ENCODE measurements at places on chromosomes 16 and 17.

- no peak for DNase-seq
Measured at GRCh38 chr16:48113471-48113870, 42.3 kb downstream of the ABCC12 start.

GRCh38 chr17:1852327-1852726, 22.5 kb downstream of the RPA1 start:
- DNase-seq: no peak

- no peak for DNase-seq
Measured at GRCh38 chr16:30569746-30570635, 1.5 kb downstream of the ZNF688 start.

DNA sequence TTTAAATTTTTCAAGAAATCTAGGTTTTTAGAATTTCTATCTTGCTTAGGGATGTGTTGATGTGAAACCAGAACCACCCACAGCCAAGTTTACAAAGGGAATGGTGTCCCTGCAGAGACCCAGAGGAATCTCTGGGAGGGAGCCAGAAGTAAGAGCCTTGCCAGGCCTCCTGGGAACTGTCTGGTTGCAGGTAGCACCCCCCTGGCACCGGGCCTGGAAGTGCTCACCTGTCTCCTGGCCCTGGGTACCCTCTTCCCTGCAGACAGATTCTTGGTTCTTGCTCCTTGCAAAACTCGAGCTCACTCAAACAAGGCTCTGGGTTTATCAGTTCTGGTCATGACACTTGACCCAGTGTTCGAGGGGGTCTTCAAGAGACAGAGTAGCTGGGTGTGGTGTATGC, 24.6 kb upstream of the ZFP90 start:
- DNase-seq: no peak

DNA sequence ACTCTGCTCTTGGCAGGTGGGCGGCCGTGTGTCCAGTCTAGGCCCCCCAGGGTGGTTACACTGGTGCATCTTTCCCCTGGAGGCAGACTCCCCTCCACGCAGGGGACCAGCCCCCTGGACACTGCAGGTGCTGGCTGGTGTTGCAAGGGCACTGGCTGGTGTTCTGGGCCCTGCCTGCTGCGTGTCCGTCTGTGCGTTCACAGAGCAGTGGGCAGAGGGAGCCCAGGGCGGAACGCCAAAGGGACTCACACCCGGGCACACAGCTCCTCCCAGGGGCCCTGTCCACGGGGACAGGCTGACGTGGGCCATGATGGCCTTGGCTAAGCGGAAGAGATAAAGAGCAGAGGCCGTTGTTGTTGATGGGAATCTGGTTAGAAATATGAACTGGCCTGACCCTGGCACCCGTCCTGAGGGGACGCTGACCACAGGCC, 27.3 kb downstream of the ACSF3 start:
- DNase-seq: no peak

DNA sequence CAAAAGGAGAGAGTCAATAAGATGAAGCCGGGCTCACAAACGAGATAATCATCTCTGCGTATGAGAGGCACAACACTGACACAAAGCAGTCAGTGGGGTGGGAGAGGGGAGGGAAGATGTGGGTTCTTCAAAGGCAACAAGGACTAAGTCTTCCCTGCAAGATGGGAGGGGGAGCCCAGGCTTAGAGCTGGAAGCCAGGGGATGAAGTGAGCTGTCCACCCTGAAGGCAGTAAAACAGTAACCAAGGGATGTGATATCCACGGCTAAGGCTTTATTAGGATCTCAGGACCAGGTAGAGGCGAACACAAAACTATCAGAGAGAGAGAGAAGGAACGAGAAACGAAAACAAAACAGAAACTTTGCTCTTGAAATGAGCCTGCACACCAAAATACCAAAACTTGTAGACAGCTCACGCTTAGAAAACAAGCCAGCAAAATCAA, 115.9 kb downstream of the DYNLRB2 start:
- DNase-seq: no peak

- DNase-seq: no peak
Measured at GRCh38 chr16:4208341-4208751, 33.5 kb downstream of the SRL start.

DNA sequence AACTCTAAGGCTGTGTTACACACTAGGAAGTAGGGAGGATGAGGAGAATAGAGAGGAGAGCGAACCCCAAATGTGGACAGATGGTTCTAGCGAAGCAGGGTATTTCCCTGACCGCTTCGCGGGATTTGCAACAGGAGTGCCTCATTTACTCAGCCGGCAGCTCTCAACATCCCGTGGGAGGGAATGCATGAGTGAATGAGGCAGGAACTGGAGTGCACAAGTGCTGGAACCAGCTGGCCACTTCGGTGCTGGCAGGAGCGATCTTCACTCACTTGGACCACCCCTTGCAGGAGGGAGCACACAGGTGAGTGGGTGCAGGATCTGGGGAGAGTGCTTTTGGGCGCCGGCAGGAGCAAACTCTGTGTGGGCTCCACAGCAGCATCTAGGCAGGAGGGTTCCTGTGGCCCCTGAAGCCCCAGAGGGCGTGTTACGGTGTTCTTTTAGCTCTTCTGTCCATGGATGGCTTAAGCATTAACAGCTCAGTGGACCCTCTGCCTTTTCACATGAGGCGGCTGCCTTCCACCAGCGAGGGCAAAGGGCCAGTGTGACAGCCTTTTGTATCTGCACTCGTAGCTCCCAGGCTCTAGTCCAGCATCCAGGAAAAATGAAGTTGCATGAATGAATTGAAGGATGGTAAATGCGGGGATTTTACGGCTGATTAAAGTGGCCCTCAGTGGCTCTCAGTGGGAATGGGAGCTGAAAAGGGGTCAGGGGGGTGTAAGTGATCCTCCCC, 17.4 kb upstream of the ZNHIT3 start:
- DNase-seq: no peak

DNA sequence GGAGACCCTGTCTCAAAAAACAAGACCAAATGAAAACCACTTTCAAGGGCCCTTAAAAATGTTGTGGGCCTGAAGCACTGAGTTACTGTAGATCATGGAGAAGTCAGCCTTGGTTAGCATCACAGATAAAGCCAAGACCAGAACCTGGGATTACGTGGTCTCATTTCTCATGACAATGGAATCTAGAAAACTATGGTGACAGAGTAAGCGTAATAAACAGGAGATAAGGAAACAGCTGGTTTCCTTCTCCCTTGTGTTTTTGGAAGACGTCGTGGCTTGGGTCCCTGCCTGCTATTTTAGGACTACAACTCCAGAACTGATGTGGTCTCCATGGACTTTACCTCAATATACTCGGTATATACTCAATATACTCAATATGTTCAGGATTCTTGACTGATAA, 180.7 kb upstream of the ZFHX3 start:
- DNase-seq: no peak

DNA sequence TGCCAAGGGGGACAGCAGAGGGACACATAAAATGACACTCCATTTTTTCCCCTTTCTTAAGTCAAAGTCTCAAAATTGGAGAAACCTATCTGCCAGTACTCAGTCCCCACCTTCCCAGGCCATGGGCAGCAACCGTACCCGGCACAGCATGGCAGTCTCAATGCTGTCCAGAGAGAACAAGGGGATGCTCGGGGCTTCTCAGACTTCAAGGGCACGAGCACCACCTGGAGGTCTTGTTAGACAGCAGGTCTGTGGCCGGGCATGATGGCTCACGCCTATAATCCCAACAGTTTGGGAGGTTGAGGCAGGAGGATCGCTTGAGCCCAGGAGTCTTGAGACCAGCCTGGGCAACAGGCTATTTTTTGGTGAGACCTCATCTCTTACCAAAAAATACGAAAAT, 3.2 kb downstream of the DNAH17 start:
- no peak for DNase-seq

DNA sequence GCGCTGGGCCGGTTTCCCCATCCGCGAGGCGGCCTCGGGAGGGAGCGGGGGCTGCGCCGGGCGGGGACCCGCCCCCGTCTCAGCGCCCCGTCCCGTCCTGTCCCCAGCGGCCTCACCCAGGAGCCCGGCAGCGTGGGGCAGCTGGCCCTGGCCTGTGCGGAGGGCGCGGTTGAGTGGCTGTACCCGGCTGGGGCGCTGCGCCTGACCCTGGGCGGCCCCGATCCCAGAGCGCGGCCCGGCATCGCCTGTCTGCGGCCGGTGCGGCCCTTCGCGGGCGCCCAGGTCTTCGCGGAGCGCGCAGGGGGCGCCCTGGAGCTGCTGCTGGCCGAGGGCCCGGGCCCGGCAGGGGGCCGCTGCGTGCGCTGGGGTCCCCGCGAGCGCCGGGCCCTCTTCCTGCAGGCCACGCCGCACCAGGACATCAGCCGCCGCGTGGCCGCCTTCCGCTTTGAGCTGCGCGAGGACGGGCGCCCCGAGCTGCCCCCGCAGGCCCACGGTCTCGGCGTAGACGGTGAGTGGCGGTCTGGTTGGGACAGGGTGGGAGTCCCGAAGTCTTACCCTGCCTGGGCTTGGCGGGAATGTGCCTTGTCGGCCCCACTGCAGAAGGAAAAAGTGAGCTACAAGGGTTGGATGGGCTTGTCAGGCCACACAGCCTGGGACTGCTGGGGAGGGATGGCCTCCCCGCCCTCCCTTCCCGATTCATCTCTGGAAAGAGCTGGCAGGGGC, 720 bp downstream of the METRN start:
- no peak for DNase-seq

GRCh38 chr17:37643869-37644268, 623 bp upstream of the DDX52 start:
- DNase-seq: no peak

DNA sequence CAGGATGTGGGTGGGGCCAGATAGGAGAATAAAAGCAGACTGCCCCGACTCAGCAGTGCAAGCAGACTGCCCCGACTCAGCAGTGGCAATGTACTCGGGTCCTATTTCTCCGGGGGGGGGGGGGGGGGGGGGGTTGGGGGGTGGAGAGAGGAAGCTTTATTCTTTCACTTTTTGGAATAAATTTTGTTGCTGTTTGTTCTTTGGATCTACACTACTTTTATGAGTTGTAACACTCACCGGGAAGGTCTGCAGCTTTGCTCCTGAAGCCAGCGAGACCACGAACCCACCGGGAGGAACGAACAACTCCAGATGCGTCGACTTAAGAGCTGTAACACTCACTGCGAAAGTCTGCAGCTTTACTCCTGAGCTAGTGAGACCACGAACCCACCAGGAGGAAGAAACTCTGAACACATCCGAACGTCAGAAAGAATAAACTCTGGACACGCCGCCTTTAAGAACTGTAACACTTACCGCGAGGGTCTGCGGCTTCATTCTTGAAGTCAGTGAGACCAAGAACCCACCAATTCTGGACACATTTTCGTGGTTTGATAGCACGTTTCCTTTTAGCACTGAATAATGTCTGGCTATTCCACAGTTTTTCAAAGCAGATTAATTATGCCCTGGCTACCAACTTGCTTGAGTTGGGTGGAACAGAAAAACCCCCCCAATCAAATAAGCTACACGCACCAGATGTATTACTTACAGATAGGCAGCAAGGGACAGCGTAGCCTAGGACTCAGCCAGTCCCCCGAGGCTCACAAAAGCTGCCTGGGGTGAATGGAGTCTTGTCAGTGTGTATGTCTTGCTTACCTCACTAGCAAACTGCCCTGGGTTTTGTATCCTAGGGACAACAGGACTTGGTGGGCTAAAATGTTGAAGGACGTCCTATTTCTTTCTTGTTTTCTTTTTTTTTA, 11.9 kb downstream of the FZD2 start:
- DNase-seq: no peak

GRCh38 chr16:89067677-89068443, 25.8 kb upstream of the ACSF3 start:
- DNase-seq: no peak

GRCh38 chr16:24562811-24563210, 23.4 kb downstream of the RBBP6 start:
- DNase-seq: no peak

GRCh38 chr17:75970626-75971025, 8.3 kb downstream of the ACOX1 start:
- DNase-seq: no peak

DNA sequence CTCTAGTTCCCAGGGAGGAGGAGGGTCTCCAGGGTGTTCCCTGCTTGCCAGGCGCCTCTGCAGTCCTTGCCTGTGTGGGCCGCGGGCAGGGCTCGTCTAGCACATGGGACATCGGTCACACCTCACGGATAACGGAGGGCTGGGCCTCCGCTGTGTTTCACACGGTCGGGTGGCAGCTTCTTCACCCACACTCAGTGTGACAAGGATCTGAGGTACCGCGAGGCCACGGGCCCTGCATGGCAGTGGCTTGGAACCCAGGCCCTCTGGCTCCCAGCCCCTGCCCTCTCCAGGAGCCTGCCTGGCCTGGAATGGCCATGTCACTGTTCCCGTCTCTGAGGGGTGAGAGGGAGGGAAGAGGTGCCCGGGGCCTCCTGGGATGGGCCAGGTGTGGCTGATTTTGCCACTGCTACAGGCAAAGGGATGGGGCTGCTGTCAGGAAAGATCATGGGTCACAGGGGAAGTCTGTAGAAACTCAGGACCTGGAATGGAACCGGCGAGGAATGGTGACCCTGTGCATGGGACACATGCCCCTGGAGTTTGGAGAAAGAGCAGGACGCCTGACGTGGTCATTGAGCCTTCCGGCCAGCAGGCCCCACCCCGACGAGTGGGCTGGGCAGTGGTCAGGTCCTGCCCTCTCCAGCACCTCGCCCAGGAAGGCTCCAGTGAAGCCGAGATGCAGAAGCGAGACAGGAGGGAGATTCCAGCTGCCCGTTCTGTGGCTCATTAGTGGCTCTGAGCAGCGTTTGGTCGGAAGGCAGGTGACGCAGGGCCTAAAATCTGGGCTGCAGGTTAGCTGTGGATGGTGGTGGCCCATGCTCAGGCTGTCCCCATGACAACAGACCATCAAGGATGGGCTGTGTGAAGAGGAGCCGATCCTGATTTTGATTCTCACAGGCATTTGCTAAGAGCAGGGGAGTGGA, 76.5 kb upstream of the GSE1 start:
- no peak for DNase-seq

- DNase-seq: no peak
Measured at GRCh38 chr16:64370112-64370511, 751.8 kb downstream of the CDH11 start.

- no peak for DNase-seq
Measured at GRCh38 chr17:36133602-36134236, 30.1 kb downstream of the CCL4 start.

GRCh38 chr17:57603978-57604377, 141.1 kb downstream of the CCDC182 start:
- peak; percentile 48 for DNase-seq

DNA sequence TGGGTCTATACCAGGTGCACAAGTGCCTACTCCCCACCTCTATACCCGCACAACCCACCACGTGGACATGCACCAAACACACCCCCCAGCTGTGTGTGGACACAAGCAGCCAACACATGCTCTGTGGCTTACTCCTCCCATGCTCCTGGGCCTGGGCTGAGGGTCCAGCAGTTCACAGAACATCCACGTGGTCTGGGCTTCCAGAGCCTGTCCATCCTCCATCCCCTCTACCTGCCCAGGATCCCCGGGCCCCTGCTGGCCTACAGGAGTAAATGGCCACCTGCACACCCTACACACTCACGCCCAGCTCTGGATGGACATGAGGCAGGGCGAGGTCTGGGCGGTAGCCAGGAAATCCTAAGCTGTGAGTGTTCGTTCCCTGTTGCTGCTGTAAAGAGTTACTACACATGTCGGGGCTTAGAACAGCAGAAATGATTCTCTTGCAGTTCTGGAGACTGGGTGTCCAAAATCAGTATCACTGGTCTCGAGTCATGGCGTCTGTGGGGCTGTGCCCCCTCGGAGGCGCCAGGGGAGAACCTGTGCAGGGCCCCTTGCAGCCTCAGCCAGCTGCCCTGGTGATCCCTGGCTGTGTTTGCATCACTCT, 15.0 kb upstream of the RAI1 start:
- DNase-seq: no peak

Measured in stimulated activated CD8-positive, alpha-beta memory T cell treated with anti-CD3 and anti-CD28 coated beads, Interleukin-15, amount 100 ng/mL, for 1 hour (primary cell).